ENCODE measurements at places on chromosomes 1 and 21.
A peak's percentile ranks its signal among the peaks of the same experiment; 100 is the strongest.

DNA sequence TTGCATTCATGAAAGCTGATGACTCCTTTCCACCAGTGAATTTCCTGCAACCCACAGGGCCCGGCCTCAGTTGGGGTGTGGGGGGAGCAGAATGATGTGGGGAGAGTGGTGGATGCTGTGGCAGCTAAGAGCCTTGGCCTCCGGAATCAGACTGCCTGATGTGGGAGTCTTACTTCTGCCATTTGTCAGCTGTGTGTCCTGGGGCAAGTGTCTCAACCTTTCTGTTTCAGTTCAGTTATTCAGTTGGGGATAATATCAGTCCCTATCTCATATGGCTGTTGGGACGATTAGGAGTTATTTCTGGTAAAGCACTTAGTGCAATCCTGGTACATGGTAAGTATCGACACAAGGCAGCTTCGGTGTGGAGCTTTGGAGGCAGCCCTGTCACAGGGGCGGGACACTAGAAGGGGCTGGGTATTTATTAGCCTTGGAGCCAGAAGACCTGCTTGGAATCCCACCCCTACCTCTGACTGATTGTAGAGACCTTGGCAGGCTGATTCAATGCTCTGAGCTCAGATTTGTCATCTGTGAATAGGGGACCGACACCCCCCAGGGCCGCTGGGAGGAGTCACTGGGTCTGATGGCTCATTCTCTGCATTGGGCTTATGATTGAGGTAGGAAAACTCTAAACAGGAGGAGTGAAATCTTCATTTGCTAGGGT lies 19.6 kb downstream of the ARHGEF10L start:
- no peak for DNase-seq

GRCh38 chr1:162690672-162691434 lies 58.6 kb downstream of the DDR2 start:
- DNase-seq: no peak

GRCh38 chr1:85692730-85693314 lies 15.4 kb downstream of the ZNHIT6 start:
- DNase-seq: no peak

- DNase-seq: peak; percentile 35
Observed at GRCh38 chr1:231421546-231421970, 529 bp downstream of the EGLN1 start.

DNA sequence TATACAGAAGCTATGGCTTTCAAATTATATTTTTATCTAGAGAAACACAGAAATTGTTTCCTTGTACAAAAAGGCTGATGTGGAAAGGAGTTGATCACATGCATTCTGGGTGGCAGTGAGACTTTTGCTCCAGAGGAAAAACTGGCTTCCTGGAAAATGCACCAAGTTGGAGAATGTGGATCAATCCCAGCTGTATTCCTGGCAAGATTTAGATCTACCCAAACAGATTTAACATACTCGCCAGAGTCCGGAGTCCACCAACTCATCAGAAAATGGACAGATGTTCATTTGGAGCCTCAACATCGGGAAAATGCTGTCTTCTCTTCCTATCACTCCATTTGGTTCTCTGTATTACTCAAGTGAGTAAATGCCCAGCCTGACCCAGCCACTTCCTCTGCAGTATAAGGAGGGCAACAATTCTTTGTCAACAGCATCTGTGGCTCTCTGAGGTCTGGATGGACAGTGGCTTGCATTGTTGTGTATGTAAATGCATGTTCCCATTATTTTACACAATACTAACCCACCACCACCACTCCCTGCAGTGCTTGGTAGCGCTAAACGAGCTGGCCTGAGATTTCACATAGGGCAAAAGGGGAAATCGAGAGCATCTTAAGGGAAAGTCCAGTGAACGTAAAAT lies 226.2 kb upstream of the IRF2BP2 start:
- peak; percentile 30 for DNase-seq

DNA sequence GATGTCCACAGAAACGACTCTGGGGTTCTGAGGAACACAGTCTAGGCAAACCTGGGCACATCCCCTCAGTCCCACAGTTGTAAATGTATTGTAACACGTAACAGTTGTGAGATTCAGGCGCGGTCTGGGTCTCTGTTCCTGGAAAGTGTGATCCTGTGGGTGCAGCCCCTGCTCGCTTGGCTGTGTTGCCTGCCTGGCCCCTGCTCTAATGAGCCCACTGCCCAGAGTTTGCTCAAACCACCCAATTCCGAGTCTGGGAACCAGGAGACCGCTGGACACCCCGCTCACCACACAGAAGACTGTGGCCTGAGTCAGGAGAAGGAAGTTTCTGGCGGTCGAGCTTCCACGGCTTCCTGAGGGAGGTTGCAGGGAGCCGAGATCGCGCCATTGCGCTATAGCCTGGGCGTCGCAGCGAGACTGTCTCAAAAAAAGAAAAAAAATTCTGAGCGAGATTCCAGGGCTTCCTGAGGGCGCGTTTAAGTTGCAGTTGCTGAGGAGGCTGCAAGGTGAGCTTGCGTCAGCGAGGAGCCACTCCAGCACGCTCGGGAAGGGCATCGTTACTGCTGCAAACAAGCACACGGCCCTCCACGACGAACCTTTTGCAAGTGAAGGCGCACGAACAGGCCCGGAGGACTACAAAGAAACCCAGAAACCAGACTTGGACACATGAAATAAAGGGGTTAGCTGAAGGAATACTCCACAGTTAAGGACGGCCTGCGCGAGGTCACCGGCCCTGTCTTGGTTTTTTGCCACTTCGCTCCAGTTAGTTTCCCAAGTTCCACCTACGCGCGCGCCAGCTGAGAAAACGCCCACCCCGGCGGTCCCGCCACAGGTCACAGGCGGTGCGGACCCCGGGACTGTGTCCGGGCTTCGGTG lies 1.1 kb downstream of the C21orf58 start:
- DNase-seq: no peak

DNA sequence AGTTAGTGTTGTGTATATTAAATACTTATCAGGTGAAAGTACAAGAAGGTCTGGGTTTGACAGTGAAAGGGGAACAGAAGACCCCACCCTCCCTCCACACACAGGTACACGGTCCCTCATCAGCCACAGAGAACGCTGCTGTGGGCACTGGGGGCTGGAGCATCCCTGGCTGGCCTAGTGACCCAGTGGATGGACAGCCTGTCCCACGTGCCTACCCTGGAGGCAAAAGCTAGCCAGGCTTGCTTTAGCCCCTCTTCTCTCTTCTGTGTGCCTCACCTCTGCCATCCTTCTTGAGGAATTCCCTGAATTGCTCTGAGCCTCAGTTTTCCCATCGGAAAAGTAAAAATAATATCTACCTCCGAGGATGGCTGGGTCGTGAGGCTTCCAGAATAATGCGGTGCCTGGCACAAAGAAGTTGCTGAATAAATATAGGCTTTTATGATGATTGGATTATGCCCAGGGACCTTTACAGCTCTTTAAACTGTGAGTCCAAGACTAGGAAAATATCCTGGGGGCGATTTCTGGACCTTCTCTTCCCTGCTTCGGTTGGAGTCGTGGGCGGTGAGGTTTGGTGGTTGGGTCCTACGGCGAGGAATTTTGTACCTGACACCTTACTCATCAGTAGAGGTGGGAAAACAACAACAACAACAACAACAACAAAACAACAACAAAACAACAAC lies 918 bp downstream of the IFNLR1 start:
- DNase-seq: no peak

DNA sequence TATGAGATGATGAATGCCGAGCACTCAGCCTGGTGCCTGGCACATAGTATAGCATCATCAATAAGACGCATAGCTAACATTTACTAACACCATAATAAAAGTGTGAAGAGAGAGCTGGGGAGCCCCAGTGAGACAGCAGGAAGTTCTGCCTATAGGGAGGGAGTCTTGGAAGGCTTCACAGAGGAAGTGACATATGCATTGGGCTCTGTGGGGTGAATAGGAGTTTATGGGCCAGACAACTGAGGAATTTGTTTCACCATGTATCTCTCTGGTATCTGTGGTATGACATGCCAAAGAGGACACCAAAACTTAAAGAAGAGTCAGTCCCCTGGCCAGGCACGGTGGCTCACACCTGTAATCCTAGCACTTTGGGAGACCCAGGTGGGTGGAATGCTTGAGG lies 118.3 kb upstream of the TMEM51 start:
- no peak for DNase-seq

GRCh38 chr1:201350884-201351283 lies 26.6 kb downstream of the TNNT2 start:
- DNase-seq: no peak

- DNase-seq: no peak
Observed at GRCh38 chr1:72285074-72285425, 2.7 kb upstream of the NEGR1 start.

DNA sequence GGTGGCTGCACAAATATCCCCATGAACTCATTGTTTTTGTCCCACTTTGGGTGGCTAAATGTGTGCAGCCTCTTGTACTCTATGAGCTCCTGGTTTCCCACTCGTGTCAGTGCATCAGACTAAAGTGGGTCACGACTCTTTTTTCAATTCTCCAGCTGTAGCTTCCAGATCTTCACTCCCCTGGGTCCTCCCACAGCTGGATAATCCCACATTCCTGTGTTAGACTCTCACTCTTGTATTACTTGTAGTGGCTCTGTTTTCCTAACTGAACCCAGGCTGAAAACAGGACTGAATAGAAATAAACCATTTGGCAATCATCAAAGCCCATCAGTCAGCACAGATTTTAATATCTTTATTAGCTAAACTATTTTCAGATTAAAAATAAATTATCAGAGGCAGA lies 60.4 kb downstream of the UBE2U start:
- DNase-seq: no peak

DNA sequence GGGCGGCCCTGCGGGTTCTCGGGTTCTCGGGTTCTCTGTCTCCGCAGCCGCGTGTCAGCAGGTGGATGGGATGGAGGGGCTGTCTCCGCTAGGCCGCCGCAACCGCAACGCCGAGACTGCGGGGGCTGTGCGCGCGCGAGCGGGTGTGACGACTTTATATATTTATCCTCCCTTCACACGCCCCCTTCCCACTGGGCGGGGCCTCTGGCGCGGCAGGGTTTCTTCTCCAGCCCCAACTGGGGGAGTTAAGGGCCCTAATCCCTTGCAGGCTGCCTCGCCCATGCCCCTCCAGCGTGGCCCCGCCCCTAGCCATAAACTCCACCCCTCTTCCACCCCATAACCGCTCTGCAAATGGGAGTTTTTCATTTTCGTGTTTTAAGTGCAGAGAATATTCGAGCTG lies 3.4 kb downstream of the IGSF21 start:
- DNase-seq: no peak

- peak; percentile 69 for DNase-seq
Observed at GRCh38 chr1:6475381-6476133, 9.6 kb upstream of the TNFRSF25 start.

- DNase-seq: no peak
Observed at GRCh38 chr1:204438628-204439027, 27.0 kb upstream of the PPP1R15B start.

GRCh38 chr1:147579934-147580537 lies 38.7 kb downstream of the BCL9 start:
- DNase-seq: no peak

GRCh38 chr1:8063298-8064036 lies 37.4 kb upstream of the ERRFI1 start:
- DNase-seq: no peak

- DNase-seq: no peak
Observed at GRCh38 chr1:218694636-218695035, 349.5 kb downstream of the TGFB2 start.

- DNase-seq: no peak
Observed at GRCh38 chr1:27447399-27447798, 42.6 kb downstream of the WASF2 start.

DNA sequence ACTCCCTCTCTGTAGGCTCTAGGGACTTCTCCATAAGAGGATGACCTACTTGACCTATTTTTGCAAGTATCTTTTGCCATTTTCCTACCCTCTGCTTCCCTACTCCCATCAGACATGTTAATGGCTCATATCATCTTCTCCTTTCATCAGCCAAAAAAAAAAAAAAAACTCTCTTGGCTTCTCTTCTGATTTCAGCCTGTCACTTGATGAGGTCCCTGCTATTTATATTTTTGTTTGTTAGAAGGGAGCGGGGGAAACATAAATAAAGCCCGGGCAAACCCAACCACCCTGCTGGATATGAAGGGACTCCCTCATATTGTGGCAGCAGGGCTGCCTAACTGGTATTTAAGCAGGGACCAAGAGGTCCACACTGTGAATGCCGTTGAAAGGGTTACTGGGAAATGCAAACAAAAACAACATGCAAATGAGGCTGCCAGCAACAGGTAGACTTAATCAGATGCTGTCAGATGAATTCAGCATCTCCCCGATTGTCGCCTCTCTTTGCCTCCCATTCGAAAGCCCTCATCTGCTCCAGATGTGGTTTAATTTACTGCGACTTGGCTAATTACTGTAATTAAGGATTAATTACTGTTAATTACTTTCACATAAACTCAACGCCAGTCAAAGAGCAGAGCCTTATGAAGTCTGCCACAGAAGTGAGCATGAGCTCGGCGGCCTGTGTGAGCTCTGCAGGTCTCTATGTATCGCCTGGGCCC lies 172.3 kb downstream of the PBX1 start:
- no peak for DNase-seq

DNA sequence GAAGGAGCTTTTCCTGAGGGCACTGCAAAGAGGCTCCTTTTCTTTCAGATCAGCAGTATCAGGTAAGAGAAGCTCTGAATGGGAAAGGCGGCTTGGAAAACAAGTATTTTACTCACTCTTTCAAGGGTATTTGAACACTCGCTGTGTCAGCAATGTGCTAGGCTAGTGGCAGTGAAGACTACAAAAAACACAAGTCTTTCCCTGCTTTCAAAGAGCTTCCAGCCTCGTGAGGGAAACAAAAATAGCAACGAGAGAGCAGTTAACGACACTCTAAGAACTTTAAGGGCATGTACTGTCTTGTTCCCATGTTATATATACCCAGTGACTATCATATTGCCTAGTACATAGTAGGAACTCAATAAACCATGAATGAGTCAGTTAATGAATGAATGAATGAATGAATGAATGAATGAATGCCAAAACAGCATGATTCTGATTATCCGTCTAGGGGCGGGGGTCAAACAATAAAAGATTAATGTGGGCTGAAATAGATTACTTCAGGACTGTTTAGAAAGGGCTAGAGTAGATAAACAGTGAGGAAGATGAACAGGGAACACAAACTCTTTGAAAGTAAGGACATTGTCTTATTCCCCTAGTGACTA lies 14.2 kb upstream of the MCOLN3 start:
- no peak for DNase-seq

GRCh38 chr1:11237356-11237755 lies 25.0 kb downstream of the MTOR start:
- no peak for DNase-seq

GRCh38 chr21:23067672-23068071 lies 2069.5 kb downstream of the NCAM2 start:
- DNase-seq: no peak

DNA sequence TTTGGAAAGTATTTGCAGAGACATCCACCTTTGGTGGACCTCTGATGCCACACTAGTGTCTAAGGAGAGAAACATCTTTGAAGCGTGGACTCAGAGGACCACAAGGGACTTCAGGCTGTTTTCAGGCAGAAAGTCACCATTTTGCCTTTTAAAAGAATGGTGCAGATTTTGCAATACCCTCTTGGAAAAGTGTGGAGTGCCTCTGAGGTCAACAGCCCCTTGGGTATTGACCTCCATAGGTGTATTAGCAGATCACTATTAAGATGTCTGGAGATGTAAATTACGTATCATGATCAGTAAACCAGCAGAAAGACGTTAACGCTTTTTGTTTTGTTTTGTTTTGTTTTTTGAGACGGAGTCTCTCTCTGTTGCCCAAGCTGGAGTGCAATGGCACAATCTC lies 87.0 kb downstream of the INTS7 start:
- no peak for DNase-seq

All from CD4-positive, alpha-beta T cell treated with Interferon gamma for 1 hour (primary cell).